ENCODE measurements at places on chromosomes 1 and 21. TPM values are rescaled to one million over a fixed set of nuclear protein-coding genes. Genes with fewer than 3 reads are reported as not detected.

GRCh38 chr1:121417325-121417923 is 232.6 kb downstream of the SRGAP2C start:
- no peak overlapping the region for H3K4me3 ChIP-seq
- H3K36me3 ChIP-seq = no peaks in the 10 kb centered on the region
- H3K27me3 ChIP-seq = peaks cover 13% of the 10 kb centered on the region
- DNase-seq = no peak
- H3K4me1 ChIP-seq = peaks cover 3% of the 10 kb centered on the region
- no peak overlapping the region for H3K27ac ChIP-seq

- H3K4me1 ChIP-seq = peaks cover 2% of the 10 kb centered on the region
- H3K27ac ChIP-seq = no peak overlapping the region
- no peak overlapping the region for H3K4me3 ChIP-seq
- H3K36me3 ChIP-seq = no peaks in the 10 kb centered on the region
- H3K27me3 ChIP-seq = no peaks in the 10 kb centered on the region
These were observed 46.0 kb upstream of the FOXO6 start for GRCh38 chr1:41315146-41315822.

- no peaks in the 10 kb centered on the region for H3K36me3 ChIP-seq
- no peak overlapping the region for H3K27ac ChIP-seq
- DNase-seq = no peak
- peaks cover 11% of the 10 kb centered on the region for H3K27me3 ChIP-seq
- no peak overlapping the region for H3K4me3 ChIP-seq
- no peaks in the 10 kb centered on the region for H3K4me1 ChIP-seq
These were observed 102.5 kb upstream of the KAZN start for GRCh38 chr1:14495996-14496395.

- H3K4me1 ChIP-seq = peaks cover 3% of the 10 kb centered on the region
- H3K27me3 ChIP-seq = no peaks in the 10 kb centered on the region
- H3K4me3 ChIP-seq = no peak overlapping the region
- no peak for DNase-seq
- H3K27ac ChIP-seq = no peak overlapping the region
These were observed 878 bp downstream of the OR11L1 start for GRCh38 chr1:247840818-247841217.

DNA sequence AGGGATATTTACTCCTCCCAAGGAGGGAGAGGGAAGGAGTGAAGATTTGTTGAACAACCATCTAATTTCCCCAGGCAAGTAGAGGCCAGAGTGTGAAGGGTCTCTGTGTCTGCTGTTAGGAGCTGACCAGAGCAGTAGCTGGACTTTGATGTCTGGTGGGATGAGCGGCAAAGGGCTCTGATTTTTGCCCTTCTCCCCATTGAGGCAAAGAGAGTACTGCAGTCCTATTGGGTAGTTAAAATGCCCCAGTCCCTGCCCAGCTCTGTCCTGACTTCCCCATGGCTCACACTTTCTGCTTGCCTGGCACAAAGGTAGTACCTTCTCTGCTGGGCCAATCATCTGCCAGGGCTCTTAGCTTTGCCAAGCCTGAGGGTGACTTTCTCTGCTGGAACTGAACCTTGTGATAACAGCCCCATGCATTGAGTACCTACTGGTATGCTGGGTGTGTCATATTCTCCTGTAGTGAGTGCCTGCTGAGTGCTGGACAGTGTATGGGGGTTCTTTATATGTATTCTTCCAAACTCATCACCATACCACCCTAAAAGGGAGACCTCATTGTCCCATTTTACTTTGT is 64.0 kb upstream of the SELENON start:
- peaks cover 18% of the 10 kb centered on the region for H3K4me1 ChIP-seq
- DNase-seq = no peak
- no peak overlapping the region for H3K27ac ChIP-seq
- H3K36me3 ChIP-seq = no peaks in the 10 kb centered on the region

GRCh38 chr1:221711063-221711577 is 30.8 kb downstream of the DUSP10 start:
- H3K27ac ChIP-seq = peak overlapping the region; percentile 90
- no peaks in the 10 kb centered on the region for H3K27me3 ChIP-seq
- DNase-seq = no peak

- H3K4me3 ChIP-seq = no peak overlapping the region
- peaks cover 58% of the 10 kb centered on the region for H3K4me1 ChIP-seq
- no peak overlapping the region for H3K27ac ChIP-seq
These were observed 27.2 kb downstream of the PUM1 start for GRCh38 chr1:31038360-31038759.

- H3K36me3 ChIP-seq = no peaks in the 10 kb centered on the region
- H3K27me3 ChIP-seq = peaks cover 13% of the 10 kb centered on the region
- peak; percentile 43 for DNase-seq
- no peak overlapping the region for H3K27ac ChIP-seq
- H3K4me1 ChIP-seq = no peaks in the 10 kb centered on the region
- H3K4me3 ChIP-seq = no peak overlapping the region
These were observed 181.4 kb upstream of the KIAA0040 start for GRCh38 chr1:175373786-175374623.

DNA sequence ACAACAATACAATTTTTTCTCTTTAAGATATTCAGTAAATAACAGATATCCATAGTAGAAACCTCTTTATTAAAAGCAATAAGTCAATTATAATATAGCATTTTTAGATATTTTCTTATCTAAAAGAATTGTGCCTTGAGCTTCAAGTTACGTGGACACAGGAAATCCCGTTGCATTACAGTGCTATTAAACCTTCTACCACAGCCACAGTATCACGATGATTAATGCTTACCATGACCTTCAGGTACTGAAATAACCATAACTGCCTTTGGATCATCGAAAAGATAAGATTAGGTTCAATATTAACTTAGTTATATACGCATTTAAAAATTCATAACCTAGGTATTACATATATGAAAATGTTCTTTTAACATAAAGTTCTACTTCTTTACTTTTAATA is 17.9 kb downstream of the B3GALNT2 start:
- no peaks in the 10 kb centered on the region for H3K27me3 ChIP-seq
- no peak for DNase-seq
- peaks cover 7% of the 10 kb centered on the region for H3K4me1 ChIP-seq
- peaks cover 20% of the 10 kb centered on the region for H3K36me3 ChIP-seq

- peaks cover 14% of the 10 kb centered on the region for H3K4me1 ChIP-seq
- no peak overlapping the region for H3K4me3 ChIP-seq
- no peak overlapping the region for H3K27ac ChIP-seq
- no peak for DNase-seq
- peaks cover 22% of the 10 kb centered on the region for H3K27me3 ChIP-seq
These were observed 13.8 kb upstream of the PHLDA3 start for GRCh38 chr1:201482755-201483154.

The STXBP3 gene
- total RNA-seq = 38.3 TPM

Data from activated CD8-positive, alpha-beta T cell treated with anti-CD3 and anti-CD28 coated beads for 36 hours (primary cell).